ENCODE measurements at places on chromosomes 7 and 10.

DNA sequence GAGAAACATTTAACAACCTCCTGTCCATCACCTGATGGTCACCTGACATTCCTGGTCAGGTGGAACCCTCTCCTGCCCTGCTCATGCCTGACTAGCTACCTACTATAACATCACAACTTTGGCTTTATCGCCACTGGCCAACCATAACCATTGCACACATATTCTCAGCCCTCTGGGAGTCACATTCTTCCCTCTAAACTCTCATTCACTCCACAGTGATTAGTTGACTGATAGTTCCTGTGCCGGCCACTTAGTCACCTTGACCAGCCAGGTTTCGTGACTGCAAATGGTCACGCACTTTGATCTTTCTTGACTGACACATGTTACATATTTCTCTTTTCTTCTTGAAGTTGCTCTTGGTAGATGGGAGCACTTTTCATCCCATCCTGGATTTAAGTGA, 50.1 kb downstream of the GNAI1 start:
- DNase-seq: no peak

DNA sequence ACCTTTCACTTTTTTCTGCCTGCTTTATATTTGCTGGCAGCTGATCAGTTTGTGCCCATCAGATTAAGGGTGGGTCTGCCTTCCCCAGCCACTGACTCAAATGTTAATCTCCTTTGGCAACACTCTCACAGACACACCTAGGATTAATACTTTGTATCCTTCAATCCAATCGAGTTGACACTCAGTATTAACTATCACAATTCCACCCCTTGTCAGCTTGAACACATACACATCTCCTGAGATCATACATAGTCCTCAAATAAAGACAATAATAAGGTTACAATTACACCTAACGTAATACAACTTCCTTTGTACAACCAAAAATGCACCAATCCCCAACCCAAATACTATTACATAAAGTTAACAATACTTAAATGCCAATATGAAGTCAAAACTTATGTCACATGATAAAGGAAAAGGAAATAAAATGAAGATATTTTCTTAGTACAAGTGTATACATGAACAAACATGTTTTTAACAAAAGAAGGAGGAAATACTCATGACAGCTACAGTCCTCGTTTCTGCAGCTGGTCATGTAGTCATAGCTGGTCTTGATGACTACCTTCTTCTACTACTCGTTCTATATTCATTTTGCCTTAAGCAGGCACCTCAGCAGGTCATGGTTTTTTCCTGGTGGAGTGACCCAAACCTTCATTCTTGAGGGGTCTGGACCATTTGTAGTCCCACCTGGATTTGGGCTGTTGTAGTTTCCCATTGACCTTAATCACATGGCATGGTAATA, 96.7 kb upstream of the CABCOCO1 start:
- DNase-seq: no peak

DNA sequence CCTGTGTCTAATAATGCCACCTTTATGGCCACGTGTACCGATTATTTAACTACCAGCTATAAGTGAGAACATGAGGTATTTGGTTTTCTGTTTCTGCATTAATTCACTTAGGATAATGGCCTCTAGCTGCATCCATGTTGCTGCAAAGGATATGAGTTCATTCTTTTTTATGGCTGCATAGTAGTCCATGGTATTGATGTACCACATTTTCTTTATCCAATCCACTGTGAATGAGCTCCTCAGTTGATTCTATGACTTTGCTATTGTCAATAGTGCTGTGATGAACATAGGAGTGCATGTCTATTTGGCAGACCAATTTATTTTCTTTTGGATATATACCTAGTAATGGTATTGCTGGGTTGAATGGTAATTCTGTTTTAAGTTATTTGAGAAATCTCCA, 96.4 kb downstream of the SLC25A40 start:
- DNase-seq: no peak

- DNase-seq: no peak
Observed at GRCh38 chr10:97505152-97505551, 6.4 kb downstream of the UBTD1 start.
